Stimulated activated CD8-positive, alpha-beta memory T cell treated with anti-CD3 and anti-CD28 coated beads, Interleukin-7, amount 100 ng/mL, for 1 hour (primary cell): ENCODE measurements at places on chromosomes 1 and 21.

DNA sequence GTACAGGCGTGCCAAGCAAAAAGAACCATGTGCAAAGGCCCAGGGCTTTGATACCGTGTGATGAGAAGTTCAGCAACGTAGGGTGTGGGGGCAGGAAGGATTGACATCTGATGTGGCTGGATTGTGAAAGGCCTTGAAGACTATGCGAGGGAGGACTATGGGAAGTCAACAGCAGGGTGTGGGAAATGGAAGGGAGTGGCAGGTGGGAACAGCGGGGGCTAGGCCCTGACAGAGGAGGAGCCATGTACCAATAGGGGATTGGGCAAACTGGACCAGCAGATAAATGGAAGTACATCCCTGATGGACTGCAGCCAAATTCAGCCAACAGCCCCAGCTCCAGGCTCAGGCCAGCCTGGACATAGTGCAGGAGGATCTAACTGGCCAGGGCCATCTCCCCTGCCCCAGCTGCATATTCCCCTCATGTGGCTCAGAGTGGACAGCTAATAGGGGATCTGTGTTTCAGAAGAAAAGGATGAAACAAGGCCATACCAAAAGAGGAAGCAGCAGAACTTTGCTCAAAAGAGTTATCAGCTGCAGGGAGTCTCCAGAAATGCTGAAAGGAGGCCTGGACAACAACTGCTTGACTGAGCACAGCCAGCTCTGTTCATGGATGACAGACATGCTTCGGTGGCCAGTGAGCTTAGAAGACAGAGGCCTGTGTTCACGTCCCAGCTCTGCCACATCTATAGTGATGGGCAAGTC lies 140.2 kb upstream of the SGIP1 start:
- no peak for DNase-seq

DNA sequence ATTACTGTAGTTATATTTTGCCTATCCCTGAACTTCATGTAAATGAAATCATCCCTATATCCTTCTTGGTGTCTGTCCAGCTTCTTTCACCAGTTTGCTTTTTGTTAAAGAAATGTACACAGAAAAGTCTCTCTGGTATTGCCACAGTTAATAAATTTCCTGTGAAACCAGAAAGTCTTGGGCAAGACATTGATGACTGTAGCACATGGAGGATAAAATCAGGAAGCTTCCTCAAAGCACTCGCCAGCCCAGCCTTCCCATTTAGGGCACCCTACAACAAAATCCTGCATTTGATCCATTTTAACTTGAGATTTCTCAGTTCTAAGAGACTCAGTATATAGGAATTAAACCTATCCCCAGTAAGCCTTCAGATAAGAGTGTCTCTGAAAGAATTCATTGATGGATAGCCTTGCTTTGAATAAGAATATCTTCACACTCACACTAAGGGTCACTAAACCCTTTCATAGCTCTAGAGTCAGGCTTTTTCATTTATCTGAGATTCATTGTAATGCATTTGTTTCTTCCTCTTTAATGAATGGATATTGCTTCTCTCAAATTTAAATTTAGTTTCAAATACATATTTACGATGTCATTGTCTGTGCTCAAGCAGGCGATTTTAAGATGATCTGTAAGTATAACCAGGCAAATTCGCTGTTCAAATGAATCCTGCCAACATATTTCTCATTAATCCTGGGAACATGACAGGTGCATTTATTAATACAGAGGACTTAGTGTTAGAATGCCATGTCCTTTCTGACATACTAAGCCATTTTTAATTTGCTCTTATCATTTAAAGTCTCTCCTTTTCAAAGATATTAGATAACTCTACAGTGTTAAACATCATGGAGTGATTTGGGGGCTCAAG lies 153.1 kb downstream of the GRIK1 start:
- DNase-seq: no peak

GRCh38 chr21:34865400-34866241 lies 183.5 kb downstream of the RUNX1 start:
- no peak for DNase-seq

DNA sequence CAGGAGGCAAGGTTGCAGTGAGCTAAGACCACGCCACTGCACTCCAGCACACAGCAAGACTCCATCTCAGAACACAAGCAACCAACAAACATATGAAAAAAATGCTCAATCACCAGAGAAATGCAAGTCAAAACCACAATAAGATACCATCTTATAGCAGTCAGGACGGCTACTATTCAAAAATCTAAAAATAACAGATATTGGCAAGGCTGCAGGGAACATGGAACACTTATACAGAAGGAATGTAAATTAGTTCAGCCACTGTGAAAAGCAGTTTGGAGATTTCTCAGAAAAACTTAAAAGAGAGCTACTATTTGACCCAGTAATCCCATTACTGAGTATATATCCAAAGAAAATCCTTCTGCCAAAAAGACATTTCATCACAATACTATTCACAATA lies 27.6 kb upstream of the POGK start:
- no peak for DNase-seq

DNA sequence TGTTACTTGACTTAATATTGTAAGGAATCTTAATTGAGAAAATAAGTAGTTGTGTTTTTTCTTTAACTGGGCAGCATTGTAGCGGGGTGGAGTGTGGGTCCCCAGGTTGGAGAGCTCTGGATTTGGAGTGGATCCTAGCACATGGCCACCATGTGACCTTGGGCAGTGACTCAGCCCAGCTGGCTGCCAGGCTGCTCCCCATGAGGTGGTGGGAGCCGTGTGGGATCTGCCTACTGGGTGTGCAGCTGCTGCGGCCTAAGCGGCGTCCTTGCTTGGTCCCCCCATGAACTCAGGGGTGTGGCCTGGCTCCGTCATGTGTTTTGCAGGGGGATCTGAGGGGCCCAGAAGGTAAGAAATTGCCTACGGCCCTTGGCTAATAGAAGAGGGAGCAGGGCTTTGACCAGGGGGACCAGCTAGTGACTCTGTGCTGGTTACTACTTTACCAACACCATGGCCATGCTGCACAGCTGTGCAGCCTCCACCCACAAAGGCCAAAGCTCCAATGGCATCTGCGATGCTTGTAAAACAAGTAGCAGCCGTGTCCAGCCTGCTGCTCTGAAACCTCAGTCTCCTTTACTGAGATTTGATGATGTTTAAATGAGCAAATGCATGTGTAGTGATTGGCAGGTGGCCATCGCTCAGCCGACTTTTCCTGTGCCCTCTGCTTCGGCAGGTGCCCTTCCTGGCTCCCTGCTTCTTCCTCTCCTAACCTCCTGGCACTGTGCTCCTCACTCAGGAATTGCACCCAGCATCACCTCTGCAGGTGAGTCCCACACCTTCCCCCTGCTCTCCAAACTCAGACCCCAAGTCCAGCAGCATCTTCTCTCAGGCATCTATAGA lies 68.3 kb downstream of the ADARB1 start:
- no peak for DNase-seq

DNA sequence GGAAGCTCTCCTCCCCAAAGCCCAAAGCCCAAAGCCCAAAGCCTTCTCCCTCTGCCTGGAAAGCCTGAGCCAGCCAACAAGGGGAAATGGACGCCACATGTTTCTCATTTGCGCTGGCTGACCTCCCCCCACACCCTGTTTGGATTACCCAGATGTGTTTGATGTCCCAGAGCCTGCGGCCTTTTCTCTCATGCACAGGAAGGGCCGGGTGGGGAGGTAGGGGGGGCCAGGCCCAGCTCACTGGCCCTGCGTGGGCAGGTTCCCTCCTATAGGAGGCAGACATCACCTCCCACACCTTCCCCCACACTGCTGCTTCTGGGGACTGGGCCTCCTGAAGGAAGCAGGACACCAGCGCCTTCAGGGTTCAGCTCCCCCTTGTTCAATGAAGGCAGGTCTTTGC lies 116.3 kb downstream of the NAV1 start:
- no peak for DNase-seq

DNA sequence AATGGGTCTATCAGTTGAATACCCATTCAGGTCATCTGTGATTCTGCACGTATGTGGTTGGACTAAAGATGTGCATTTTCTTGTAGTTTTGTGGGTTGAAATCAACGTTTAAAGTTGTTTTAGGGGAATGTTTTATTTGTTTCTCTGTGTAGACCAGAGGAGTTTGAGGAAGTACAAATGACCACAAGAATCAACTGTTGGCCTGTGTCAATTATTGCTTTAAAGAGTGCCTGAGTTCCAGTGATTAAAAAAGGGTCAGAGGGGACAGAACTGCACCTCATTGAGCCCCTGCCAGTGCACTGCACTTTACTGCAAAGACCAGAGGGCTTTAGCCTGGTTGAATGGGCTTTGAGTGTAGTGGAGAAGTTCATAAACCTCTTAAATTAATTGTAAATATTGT lies 190.3 kb downstream of the VPS13D start:
- DNase-seq: no peak

- DNase-seq: no peak
Measured at GRCh38 chr1:39243302-39243701, 38.8 kb downstream of the MACF1 start.

DNA sequence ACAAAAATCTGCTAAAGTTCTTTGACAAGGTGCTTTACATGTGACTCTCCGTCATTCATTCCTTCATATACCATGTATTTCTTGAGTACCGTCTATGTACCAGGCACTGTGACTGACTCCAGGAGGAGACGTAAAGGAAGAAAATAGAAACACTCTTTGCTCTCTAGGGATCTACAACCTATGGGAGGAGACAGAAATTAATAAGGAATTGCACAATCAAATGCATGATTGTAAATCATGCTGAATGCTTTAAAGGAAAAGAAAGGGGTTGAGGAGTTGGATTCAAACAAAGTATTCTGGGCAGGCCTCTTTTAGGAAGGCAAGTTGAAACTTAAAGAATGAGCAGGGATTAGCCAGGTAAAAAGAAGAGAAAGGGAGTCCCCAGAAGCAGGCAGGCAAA lies 239.1 kb upstream of the FGGY start:
- DNase-seq: no peak

DNA sequence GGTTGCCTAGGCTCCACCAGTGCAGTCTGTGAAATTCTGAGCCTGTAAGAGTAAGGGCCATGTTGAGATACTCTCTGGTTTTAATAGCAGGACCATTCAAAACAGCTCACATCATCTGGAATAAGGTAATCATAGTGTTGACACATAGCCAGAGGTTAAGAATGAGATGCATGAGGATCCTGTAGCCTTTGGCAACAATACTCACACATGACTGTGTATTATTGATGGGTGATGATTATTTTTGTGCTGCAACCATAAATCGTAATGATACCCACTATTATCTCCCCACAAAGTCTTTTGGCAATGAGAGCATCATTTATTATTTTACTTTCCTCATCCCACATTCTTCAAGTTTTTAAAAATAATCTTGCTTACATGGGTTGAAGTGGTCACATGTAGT lies 35.5 kb downstream of the KCNK2 start:
- DNase-seq: no peak

- no peak for DNase-seq
Measured at GRCh38 chr1:148263906-148264255, 111.8 kb upstream of the NBPF11 start.

- no peak for DNase-seq
Measured at GRCh38 chr1:92858564-92859399, 26.9 kb downstream of the RPL5 start.

DNA sequence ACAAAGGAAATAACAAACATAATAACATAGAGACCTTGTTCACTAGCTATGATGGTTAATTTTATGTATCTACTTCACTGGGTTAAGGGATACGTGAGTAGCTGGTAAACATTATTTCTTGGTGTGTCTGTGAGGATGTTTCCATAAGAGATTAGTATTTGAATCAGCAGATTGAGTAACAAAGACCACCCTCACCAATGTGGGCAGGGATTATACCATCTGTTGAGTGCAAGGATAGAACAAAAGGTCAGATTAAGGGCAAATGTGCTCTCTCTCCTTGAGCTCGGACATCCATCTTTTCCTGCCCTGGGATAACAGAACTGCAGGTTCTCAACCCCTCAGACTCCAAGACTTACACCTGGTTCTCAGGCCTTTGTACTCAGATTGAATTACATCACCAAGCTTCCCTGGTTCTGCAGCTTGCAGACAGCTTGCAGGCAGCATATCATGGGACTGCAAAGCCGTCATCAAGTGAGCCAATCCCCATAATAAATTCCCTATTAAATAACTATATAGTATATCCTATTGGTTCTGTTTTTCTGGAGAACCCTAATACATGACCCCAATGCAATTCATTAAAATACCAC lies 9.2 kb downstream of the SPATA6 start:
- DNase-seq: no peak

DNA sequence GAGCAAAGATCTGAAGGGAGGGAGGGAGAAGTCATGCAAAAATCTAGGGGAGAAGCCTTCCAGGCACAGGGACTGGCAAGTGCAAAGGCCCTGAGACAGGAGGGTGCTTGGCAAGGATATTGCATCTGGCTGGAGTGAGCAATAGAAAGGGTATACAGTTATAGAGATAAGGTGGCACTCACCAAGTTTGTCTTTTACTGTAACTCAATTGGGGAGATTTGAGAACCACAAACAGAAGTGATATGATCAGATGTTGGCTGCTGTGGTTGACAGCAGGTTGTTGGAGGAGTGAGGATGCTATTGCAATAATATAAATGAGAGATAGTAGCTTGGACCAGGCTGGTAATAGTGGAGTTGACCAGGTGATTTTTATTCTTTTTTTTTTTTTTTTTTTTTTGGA lies 25.6 kb downstream of the MCOLN3 start:
- no peak for DNase-seq

DNA sequence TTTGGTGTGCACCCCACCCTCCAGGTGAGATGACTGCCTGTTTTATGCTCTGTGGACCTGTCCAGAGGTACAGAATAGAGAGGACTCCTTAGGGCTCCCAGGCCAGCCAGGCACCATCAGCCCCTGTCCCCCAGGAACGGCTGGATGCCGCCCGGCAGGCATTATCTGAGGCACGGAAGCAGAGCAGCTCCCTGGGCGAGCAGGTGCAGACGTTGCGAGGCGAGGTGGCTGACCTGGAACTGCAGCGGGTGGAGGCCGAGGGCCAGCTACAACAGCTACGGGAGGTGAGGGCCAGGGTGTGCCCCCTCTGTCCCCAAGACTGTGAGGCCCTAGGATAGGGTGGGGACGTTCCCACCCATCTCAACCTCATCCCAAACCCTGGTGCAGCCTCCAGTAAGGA lies 10.8 kb downstream of the MFAP2 start:
- no peak for DNase-seq

DNA sequence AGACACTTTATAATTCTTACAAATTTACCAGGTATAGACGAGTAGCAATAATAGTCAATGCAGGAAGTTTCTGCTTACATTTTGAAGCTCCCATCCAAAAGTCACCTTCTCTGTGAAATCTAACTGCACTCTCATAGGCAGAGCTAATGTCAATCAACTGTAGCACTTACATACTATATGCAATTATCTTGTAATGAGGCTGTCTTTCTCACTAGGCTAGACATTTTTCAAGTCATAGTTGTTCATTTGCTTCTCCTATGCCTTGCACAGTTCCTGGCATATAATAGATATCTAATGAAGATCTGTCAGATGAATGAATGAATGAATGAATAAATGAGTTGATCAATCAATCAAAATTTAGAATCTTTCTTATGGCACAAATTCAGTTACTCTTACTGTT lies 273.0 kb upstream of the DAB1 start:
- no peak for DNase-seq

- no peak for DNase-seq
Measured at GRCh38 chr1:228349701-228350171, 56.9 kb downstream of the TRIM11 start.

GRCh38 chr21:41597811-41598231 lies 89.9 kb upstream of the TMPRSS2 start:
- DNase-seq: no peak

- no peak for DNase-seq
Measured at GRCh38 chr21:44965251-44966022, 25.6 kb downstream of the SLX9 start.

GRCh38 chr1:220894924-220895256 lies 15.6 kb downstream of the HLX start:
- DNase-seq: no peak
